Renal pelvis (tissue), 12 donors: ENCODE measurements at places on chromosomes 2 and 18. TPM values are rescaled to one million over a fixed set of nuclear protein-coding genes. Genes with fewer than 3 reads are reported as not detected.

DNA sequence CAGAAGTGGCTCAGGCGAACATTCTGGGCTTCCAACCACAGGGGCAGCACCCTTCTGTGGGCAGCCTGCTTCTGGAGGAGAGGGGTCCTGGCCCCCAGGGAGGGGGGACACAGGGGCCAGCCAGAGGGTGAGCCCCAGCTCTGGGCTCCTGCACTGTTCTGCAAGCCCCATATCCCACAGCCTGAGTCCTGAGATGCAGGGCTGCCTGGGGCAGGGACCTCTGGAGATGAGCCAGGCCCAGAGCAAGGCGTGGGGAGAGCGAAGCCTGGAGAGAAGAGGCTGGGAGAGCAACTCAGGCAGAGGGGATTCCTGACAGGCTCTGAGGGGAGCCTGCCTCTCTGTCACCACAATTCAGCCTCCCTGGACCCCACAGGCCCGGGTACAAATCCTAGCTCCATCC, 13.5 kb upstream of the PRSS56 start:
- DNase-seq = no peak

- DNase-seq = no peak
Observed at GRCh38 chr18:74515620-74516231, 18.6 kb upstream of the CNDP1 start.

The RAX gene
- polyA plus RNA-seq = not detected

The LRRC30 gene
- not detected for polyA plus RNA-seq

GRCh38 chr2:62265106-62265505, 69.2 kb downstream of the B3GNT2 start:
- no peak for DNase-seq

The LYPD6 gene
- polyA plus RNA-seq = 15.4 TPM

- DNase-seq = no peak
Observed at GRCh38 chr2:102359527-102359926, 3.9 kb downstream of the IL18R1 start.
